Tongue (tissue), 3 donors: ENCODE measurements at places on chromosomes 5 and 9. TPM values are rescaled to one million over a fixed set of nuclear protein-coding genes. Genes with fewer than 3 reads are reported as not detected.

- peak; percentile 15 for DNase-seq
Observed at GRCh38 chr9:103680581-103680980, 413.5 kb upstream of the SMC2 start.

GRCh38 chr5:80346055-80346454, 26.3 kb downstream of the SPZ1 start:
- DNase-seq = peak; percentile 16

DNA sequence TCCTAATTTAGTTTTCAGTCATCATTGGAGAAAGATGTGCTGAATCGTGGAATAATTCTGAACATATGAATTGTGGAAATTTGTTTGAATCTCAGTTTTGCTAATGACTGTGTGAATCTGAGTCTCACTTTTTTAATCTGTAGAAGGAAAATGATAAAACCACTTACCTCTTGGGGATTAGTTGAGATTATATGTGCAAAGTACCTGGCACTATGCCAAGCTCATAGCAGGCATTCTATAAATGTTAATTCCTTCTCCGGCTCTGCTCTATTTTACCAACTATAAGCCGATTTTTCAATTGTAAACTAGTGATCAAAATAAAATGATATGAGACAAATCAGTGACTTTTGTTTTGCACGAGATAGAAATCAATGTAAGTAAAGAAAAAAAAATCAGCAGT, 290.8 kb downstream of the TRPM3 start:
- DNase-seq = no peak

DNA sequence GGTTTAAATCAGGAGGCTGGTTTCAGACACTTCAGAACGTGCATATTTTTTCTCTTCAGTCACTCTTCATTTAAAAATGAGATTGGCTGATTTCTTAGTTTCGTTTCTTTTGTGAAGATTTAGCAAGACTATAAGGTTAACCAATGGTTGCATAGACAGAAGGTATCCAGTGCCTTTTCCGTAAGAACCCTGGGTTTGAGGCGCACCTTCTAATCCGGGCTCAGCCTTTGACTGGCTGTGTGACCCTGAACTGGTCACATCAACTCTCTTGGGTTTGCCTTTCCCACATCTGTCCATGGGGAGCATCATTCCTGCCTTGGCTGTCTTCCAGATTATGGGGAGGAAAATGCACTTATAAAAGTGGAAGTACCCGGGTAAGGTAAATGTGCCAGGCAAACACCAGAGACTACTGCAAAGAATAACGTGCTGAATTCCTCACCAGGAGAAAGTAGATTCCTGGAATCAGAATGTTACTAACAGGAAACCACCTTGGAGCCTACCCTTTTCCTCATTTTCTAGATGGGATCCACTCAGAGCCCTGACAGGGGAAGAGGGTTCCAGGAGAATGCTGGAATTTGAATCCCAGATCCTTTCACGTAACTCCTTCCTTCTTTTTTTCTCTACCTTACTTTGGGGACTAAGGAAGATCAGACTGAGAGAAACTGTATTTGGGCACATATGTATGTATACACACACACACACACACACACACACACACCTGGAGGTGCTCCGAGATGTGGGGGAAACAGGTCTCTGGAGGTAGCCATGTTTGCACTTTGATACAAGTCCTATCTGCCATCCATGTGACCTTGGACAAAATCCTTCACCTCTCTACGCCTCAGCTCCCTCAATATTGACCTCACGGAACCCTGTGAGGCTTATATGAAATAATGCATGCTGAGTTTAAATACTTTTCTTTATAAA, 6.8 kb downstream of the HAND1 start:
- no peak for DNase-seq

DNA sequence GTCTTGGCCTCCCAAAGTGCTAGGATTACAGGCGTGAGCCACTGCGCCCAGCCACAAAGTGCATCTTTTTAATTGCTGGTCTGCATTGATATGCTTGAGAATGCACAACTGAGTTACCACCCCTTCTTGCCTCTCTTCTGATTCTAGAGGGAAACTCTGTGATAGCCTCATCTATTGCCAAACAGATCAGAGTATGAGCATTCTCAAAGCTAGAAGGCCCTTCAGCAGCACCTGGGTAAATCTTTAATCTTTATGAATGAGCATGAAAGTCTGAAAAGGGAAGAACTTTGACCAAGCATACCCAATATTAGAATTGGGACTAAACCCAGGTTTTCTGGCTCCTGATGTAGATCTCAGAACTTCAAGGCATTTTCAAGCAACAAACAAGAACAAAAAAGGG, 298.3 kb upstream of the TNC start:
- DNase-seq = no peak

GRCh38 chr9:826500-827280, 14.8 kb upstream of the DMRT1 start:
- no peak for DNase-seq

- DNase-seq = no peak
Observed at GRCh38 chr9:22088717-22089061, 79.6 kb upstream of the CDKN2B start.

DNA sequence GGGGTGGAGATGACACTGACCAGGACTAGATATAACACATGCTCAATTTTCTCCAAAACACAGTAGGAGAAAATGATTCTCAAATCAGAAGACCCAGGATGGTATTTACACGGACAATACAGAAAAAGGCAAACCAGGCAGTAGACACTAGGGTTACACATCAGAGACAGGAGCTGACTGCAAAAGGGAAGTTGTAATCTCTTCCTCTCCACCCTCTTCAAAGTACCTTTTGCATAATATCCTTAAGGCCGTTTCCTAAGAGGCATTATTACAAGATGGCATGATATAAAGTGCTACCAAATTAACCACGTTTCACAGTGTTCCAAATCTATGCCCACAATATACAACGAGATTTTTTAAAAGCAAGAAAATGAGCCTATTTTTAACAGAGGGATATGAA, 39.2 kb downstream of the YIPF5 start:
- no peak for DNase-seq

DNA sequence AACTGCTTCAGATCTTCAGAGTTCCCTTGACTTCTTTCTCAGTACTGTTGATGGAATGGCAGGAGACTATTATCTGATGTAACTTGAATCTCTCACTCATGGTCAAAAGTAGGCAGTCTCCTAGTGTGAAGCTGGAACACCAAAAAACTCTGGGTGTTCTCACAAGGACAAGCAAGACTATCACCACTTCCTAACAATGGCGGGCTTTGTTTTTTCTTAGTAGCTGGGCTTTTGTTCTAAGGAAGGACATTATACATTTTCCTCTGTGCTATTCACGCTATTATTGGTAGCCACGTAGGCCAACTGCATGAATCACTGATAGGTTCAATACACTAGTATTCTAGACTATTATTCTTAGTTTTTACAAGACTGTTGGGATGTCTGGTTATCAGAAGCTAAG, 67.7 kb upstream of the ATG10 start:
- no peak for DNase-seq

DNA sequence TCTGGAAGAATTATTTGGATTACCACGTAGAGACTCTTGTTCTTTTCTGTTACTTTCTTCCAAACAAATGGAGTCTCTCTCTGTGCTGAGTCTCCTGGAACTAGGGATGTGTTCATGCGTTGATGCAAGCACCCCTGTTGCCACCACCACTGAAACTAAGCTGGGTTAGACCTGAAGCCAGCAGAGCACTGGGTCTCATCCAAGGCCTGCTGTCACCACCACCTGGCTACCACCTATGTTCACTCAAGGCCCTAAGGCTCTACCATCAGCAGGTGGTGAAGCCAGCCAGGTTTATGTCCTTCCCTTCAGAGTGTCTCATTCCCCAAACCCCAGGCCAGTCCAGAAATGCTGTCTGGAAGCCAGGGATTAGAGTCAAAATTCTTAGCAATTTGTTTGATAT, 13.3 kb downstream of the RIC1 start:
- DNase-seq = no peak

- no peak for DNase-seq
Observed at GRCh38 chr5:10310066-10310779, 2.5 kb upstream of the CMBL start.

DNA sequence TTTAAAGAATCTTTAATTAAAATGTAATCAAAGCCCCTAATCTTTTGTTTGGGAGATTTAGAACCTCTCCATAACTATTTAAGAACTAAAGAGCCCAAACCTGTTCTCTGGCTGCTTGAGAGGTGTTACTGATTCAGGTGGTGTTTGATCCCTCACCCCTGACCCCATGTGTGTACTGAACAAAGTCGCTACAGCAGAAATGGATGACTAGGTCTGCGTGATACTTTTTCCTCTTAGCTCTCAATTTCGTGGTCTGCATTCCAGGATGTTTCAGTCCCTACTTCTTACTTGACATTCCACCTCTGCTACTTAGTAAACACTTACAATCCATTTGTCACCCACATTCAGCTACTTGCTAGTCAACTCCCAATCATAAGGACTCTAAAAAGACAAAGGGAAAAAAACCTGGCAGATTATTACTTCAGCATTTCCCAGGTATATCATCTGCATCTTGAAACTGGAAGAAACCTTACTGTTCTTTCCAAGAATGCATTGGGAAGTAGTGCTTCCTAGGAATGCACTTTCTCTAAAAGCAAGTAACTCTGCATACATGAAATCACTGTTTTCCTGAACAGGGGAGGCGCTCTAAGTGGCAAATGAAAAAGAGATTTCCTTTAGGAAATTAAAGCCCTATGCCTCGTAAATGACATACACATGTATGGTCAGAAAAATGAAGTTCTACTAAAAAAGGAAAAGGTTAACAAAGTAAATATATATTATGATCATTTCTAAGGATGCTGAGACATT, 1091.6 kb downstream of the PTPRD start:
- DNase-seq = no peak

DNA sequence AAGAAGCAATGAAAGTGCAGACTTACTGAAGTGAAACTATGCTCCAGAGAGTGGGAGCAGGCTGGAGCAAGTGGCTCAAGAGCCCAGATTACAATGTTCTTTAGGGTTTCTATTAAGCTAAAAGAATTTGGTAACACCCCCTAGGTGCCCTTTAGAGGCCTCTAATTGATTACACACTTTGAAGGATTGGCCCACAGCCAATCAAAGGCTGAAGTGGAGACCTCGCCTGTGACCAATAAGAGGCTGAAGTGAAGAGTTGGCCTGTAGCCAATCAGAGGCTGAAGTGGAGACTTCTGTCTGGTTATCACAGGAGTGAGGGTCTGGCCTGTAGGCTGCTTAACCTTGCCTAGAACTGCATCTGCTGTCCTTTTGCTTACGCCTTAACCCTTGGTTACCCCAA, 46.7 kb upstream of the SPATA31C2 start:
- DNase-seq = peak; percentile 53

DNA sequence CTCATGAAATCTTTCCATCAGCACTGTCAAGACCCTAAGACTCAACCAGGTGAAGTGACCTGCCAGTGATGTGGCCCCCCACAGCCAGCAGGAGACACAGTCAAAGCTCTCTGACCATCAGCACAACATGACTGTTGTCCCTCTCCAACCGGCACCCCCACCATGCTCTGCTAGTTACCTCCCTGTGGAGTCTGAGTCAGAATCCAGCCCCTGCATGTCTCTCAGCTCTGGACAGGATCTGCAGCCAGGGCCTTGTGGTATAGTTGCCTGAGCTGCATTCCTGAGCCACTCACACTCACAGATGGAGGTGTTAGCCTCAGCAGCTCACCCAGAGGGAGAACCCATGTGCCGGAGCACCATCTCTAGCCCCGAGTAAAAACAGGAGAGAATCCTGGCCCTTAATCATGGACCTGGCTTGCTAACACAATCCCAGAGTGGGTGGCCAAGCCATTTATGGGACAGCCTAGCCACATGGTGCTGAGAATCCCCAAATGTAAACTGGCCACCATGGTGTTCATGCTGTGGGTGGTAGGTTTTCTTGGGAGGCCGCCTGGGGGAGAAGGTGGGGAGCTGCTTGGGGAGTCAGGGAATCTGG, 237.8 kb downstream of the PAPPA start:
- no peak for DNase-seq

DNA sequence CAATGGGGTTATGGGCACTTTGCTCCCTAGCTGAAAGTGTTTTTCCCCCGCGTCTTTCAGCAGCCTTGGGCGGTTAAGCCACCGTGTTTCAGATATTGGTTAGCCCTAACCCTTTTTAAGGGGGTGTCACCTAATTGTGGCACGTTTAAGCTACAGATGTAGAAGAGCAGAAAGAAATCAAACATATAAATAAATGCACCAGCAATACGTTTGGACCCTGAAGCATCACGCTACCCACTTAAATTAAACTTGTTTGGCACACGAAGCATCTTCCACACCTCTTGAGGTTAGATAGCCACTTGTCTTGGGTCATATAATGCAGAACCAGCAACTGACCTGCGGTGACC, 768 bp downstream of the YTHDC2 start:
- DNase-seq = peak; percentile 42

DNA sequence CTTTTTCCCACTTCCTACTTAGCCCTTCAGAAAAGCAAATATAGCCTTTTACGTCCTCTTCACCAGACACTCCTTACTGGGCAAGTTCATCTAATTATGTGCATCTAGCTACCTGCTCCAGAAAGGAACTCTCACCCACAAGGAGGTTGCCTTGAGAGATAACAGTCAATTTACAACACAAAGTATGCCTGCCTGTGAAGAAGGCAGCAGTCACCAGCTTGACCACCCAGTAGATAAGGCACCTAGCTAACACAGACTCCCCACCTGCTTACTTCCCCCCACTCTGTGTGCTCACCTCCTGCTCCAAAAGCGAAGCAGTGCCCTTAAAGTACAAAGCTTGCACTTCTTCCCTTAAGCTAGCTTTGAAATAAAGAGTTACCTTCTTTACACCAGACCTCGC, 111.7 kb upstream of the MRPS30 start:
- no peak for DNase-seq

DNA sequence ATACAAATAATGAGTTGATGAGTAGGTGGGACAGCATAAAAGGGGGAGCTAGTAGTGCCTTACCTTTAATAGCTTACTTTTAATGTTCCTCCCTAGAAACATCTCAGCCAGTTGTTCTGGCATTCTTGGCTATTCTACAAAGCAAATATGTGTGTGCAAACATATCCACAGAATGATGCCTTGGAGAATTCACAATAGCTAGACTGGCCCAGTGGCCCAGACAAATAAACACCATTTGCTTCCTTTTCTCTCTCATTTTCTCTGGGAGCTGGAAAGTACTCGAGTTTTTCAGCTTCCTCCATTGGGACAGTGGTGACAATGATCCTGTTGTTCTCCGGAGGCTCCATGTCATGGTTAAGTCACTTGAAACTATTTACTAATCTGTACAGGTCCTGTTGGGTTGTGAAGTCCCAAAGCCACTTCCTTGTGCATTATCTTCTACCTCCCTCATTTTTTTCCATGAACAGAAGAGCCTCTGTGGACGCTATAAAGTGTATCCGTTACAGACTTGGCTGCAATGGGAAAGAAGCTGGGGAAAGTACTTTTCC, 122.9 kb downstream of the DMAC1 start:
- DNase-seq = no peak

GRCh38 chr9:14433351-14434157, 119.6 kb upstream of the NFIB start:
- DNase-seq = peak; percentile 85

GRCh38 chr9:111945216-111945615, 48.6 kb downstream of the UGCG start:
- DNase-seq = peak; percentile 91

The SLC1A1 gene
- total RNA-seq = 1.5 TPM

The CRHBP gene
- not detected for total RNA-seq
